ENCODE measurements at places on chromosomes 13 and 19.

DNA sequence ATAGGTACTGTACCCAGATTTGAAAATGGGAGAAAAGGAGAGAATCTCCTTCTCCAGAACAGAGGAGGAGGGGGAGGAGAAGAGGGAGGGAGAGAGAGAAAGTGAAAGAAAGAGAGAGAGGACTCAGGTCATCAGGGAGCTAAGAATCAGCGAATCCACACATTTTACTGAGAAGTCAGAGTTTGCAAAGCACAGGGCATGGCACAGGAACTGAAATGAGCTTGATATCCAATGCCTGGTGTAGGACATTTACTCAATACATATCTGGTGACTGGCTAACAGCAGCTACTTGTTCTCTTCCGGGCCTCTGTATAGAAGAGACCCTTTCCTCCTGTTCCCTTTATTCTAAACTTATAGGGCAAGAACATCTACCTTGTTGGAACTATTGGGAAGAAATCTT lies 375.1 kb downstream of the KLF5 start:
- H3K27ac ChIP-seq = no peak overlapping the region
- no peaks in the 10 kb centered on the region for H3K27me3 ChIP-seq
- no peaks in the 10 kb centered on the region for H3K36me3 ChIP-seq
- H3K4me1 ChIP-seq = no peaks in the 10 kb centered on the region

DNA sequence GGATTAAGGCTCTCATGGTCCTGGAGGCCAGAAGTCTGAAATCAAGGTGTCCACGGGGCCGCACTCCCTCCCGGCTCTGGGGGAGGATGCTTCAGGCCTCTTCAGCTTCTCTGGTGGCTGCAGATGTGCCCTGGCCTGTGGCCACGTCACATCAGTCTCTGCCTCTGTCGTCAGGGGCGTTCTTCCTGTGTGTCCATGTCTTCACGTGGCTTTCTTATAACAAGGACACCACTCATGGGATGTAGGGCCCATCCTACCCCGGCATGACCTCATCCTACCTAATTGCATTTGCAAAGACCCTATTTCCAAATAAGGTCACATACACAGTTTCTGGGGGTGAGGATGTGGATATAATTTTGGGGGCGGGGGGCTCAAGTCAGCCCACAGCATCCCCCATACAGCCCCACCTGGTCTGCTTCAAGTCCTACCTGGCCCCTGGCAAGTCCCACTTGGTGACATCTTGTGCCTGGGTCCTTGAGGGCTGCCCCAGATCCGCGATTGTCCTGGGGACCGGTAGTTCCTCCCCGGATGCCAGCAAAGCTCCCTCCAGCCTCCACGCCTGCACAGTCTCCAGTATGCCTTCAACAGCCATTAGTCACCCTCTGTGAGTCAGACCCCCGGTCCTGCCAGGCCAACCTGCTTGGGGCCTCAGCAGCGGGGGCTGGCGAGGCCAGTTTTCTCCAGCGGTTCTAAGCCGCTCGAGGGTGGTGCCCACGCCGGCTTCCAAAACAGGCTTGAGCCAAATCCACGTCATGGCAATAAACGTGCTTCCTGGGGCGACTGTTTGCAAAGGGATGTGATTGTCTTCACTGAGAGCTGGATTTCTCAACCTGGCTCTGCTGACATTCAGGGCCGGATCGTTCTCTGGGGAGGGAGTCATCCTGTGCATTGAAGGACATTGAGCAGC lies 32.2 kb downstream of the MYO9B start:
- H3K27ac ChIP-seq = peak overlapping the region; percentile 63
- no peaks in the 10 kb centered on the region for H3K27me3 ChIP-seq
- H3K4me3 ChIP-seq = no peak overlapping the region

DNA sequence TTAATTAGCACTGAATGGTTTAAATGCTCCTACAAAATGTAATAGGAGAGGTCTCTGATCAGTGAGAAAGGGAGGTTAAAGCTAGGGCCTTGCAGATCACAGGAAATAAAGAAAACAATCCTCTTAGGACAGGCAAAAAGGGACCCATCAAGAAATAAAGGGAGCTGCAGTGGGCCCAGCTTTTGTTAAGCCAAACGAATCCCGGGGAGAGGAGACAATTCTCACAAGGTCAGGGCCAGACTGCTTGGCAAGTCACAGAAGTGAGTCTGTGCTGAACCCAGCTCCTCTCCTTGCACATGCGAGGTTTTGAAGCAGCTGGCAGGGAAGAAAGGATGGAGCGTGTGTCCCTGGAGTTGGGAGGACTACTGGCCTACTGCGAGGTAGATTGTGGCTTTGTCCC lies 285.8 kb downstream of the COG6 start:
- no peak overlapping the region for H3K4me3 ChIP-seq
- DNase-seq = no peak
- no peaks in the 10 kb centered on the region for H3K27me3 ChIP-seq
- no peaks in the 10 kb centered on the region for H3K36me3 ChIP-seq

DNA sequence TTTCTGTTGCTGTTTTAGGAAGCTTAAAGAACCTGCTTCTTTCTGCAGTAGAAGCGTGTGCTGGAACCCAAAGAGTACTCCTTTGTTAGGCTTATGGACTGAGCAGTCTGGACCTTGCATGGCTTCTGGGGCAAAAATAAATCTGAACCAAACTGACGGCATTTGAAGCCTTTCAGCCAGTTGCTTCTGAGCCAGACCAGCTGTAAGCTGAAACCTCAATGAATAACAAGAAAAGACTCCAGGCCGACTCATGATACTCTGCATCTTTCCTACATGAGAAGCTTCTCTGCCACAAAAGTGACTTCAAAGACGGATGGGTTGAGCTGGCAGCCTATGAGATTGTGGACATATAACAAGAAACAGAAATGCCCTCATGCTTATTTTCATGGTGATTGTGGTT lies 103.1 kb downstream of the TNFRSF19 start:
- H3K36me3 ChIP-seq = no peaks in the 10 kb centered on the region
- H3K4me1 ChIP-seq = peaks cover 6% of the 10 kb centered on the region
- DNase-seq = no peak
- no peak overlapping the region for H3K27ac ChIP-seq
- no peak overlapping the region for H3K4me3 ChIP-seq

DNA sequence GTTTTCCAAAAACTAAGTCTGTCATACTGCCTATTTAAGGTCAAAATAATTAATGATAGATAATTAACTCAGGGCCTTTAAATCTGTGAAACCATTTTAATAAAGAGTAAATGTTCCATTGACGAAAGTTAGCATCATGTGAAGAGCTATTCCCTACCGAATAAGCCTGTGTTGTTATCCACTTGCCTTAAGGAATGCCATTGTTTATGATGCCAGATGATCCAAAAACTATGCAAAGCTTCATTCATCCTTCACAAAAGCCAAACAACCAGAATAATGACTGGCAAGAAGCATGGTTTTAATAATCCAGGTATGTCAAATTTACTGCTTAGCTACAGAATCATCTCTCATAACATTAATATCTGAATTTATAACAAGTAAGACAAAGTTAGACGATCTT lies 6.5 kb upstream of the GPC6 start:
- H3K4me3 ChIP-seq = no peak overlapping the region
- no peak overlapping the region for H3K27ac ChIP-seq
- no peaks in the 10 kb centered on the region for H3K27me3 ChIP-seq

- peaks cover 26% of the 10 kb centered on the region for H3K36me3 ChIP-seq
- DNase-seq = no peak
- H3K27ac ChIP-seq = peak overlapping the region; percentile 68
- no peak overlapping the region for H3K4me3 ChIP-seq
Observed at GRCh38 chr19:41305927-41306793, 3.8 kb upstream of the CCDC97 start.

DNA sequence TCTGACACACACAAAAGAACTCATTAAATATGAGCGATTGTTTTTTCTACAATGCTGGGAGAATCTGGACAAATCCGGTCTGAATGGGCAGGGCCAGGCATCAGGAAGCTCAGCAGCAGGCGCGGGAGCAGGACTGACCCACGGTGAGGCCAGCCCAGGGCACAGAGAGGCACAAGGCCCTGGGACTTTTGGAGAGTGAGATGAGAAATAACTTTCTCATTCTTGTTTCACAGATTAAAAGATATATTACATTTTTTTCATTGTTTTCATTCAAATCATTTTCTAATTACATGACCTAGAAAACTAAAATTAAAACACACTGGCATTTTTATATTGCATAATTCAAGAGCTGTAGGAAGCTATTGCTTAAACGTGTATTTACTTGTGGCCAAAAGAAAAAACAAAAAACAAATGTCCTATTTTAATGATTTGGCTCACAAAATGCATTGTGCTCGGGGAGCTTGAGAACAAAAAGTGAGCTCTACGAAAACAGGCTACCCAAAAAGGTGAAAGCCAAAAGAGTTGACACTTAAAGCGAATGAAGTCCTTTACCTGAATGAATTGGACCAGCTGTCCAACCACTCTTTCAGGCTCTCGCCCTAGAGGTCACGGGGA lies 133.1 kb downstream of the TNFRSF19 start:
- H3K27me3 ChIP-seq = no peaks in the 10 kb centered on the region
- no peaks in the 10 kb centered on the region for H3K36me3 ChIP-seq
- DNase-seq = no peak
- no peaks in the 10 kb centered on the region for H3K4me1 ChIP-seq
- no peak overlapping the region for H3K4me3 ChIP-seq

GRCh38 chr19:45825917-45826893 lies 11.1 kb upstream of the RSPH6A start:
- H3K4me3 ChIP-seq = no peak overlapping the region
- no peaks in the 10 kb centered on the region for H3K27me3 ChIP-seq
- peak; percentile 48 for DNase-seq

DNA sequence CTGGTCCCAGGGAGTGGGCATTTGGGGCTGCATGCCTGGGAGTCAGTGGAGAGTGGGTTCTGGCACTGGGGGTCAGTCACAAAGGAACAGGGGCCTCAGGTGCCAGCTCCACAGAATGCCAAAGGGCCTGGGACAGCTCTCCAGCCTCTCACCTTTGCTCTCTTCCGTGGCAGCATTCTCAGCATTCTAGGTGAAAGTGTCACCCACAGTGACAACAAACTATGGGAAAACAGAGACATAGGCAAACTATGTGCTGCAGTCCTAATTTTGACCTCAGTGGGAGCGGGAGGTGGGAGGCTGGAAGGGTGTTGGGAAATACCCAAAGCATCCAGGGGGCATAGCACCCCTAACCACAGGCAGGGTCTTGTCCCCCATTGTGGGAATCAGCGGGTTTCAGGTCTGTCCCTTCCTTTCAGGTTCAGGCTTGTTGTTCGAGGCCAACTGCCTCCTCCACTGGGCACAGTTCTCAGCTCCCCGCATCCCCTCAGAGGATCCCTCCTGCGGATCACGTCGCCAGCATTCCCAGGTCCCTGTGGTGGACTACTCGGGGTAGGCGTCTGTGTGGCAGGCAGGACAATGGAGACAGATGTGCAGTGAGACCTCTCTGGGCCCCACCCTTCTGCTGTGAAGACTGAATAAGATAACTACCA lies 52.4 kb downstream of the TSHZ3 start:
- no peaks in the 10 kb centered on the region for H3K27me3 ChIP-seq
- no peaks in the 10 kb centered on the region for H3K4me1 ChIP-seq
- no peak overlapping the region for H3K4me3 ChIP-seq
- no peak overlapping the region for H3K27ac ChIP-seq
